ENCODE measurements at places on chromosomes 11 and 22. TPM values are rescaled to one million over a fixed set of nuclear protein-coding genes. Genes with fewer than 3 reads are reported as not detected.

The NCR3LG1 gene
- 2.2 TPM for total RNA-seq

The PKNOX2 gene
- 7.2 TPM for total RNA-seq

The NAALAD2 gene
- 9.8 TPM for total RNA-seq

The NAALADL1 gene
- 21.0 TPM for total RNA-seq

DNA sequence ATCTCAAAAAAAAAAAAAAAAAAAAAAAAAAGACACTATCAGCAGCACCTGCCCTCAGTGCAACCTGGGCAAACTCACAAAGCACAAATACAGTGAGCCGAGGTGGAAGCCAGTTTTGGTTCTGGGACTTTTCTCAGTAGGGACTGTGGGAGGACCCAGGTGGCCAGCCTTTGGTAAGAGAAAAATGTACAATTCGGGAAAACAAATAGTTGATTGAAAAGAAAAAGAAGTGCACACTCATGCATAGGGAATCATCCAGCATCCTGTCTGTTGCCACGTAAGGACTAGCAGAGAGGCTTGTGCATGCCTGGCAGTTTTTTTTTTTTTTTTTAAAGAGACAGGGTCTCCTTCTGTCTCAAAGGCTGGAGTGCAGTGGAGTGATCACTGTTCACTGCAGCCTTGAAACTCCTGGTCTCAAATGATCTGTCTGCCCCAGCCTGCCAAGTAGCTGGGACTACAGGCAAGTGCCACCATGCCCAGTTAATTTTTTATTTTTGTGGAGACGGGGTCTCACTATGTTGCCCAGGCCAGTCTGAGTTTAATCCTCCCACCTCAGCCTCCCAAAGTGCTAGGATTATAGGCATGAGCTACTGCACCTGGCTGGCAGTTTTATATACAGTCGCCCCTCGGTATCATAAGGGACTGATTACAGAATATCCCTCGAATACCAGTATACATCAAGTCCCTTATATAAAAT is 36.7 kb downstream of the TPST2 start:
- DNase-seq, result no peak

GRCh38 chr22:48778308-48779195 is 1049.1 kb downstream of the BRD1 start:
- peak; percentile 1 for DNase-seq

GRCh38 chr11:33967451-33967850 is 75.6 kb upstream of the LMO2 start:
- DNase-seq, result no peak

- no peak for DNase-seq
These were observed 27.4 kb upstream of the YPEL1 start for GRCh38 chr22:21762712-21763581.
